ENCODE measurements at places on chromosomes 2 and 18.

- no peak for DNase-seq
Measured at GRCh38 chr2:169775765-169776164, 22.9 kb upstream of the SSB start.

DNA sequence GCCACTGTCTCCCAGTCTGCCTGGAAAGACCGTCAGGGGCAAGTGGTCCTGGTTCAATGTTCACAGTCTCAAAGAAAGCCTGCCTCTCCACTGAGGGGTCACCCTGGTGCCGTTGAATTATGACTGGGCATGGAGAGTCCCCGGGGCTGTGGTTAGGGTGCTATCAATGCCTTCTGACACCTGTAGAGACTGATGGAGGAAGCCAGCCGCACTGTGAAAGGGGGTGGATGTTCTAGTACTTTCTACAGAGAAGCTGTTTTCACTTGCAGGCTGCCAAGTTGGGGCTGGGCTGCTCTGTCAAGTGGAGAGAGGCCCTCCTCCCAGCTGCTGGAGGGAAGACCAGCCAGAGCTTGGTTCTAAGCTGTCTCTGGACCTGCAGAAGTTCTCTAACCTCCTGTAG, 80.5 kb downstream of the BCL2L11 start:
- no peak for DNase-seq

- no peak for DNase-seq
Measured at GRCh38 chr2:120678926-120679325, 56.7 kb upstream of the GLI2 start.

DNA sequence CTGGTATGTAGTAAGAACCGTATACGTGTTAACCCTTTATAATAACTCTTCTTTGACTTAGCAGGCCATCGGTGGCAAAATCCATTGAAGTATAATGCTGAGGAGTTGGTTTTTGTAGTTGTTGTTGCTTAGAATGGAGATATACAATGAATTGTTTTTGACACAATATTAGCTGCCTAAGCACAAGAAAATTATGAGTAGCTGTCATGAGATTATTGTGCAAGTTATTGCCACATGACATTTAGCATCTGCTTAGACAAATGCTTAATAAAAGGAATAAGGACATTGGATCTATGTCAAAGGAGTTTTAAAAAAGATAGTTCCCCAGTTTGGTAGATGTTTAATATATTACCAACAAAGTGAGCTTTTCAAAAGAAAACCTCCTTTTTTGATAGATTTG, 59.9 kb downstream of the ABCB11 start:
- DNase-seq = no peak

DNA sequence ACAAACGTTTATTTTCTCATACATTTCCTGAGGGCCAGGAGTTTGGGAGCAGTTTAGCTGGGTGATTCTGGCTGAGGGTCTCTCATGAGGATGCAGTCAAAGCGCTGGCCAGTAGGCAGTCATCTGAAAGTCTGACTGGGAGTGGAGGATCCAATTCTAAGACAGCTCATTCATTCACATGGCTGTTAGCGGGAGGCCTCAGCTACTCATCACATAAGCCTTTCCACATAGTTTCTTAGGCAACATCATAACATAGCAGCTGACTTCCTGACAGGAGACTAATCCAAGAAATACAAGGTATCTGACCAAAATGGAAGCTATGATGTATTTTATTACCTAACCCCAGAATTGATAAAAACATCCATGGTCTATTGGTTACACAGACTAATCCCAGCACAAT, 2.9 kb upstream of the MRPL44 start:
- DNase-seq = no peak

DNA sequence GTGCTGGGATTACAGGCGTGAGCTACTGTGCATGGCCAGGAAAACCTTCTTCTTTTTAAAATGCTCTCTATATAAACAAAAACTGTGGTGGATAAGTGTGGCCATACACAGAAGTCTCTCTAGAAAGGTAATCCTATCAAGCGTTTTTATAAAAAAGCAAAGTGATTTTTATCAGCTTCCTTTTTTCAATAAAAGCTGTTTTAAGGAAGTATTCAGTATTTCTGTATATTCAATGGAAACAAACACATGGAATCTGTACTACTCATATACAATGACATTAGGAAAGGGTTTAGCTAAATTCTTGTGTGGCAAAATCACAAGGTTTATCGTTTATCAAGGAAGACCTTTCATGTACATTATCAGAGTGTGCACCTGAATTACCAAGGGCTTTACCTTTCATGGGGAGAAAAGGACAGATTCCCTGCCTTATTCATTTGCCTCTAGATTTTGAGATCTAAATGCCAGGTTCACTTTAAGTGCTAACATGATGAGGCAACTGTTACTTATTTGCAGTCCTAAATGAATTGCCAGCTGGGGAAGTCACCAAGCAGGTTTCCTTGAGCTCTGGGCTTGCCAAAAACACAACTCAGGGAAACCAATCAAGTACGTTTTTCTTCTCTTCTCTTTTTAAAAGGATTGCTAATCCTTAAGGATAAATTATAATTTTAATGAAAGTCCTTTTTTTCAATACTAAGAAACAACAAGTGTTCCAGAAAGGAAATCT, 70.8 kb downstream of the RTN4 start:
- no peak for DNase-seq

- DNase-seq = no peak
Measured at GRCh38 chr18:56661360-56662062, 10.4 kb downstream of the WDR7 start.

GRCh38 chr18:71322201-71322600, 1033.4 kb downstream of the SOCS6 start:
- DNase-seq = no peak

DNA sequence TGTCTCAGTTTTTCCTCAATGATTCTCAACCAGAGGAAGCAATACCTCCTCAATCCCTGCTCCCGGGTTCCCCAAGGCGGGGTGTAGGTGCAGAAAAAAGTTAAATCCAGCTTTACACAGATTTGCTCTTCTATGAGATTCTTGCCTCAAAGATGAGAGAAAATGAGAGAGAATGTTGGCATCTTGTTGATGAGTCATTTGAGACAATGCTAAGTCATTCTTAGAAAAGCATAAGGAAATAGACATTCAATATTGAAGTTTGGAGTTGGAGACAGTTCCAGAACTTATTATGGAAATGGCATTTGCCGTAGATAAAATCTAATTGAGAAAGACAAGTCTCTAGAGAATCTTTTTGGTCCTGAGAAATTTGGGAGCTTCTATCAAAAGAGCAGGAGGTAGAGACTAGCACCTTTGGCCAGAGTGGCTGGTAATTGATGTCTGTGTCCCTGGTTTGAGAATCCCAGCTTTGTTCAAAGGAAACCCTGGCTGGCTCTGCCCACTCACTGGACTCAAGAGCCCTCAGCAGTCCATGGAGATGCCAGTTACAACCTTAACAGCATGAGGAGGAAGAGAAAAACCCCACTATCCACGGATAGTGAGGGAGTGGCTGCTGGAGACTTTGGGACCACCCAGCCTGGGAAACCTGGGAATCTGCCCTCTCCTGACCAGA, 181.2 kb downstream of the FAM124B start:
- no peak for DNase-seq

GRCh38 chr2:238326801-238327365, 6.6 kb downstream of the TRAF3IP1 start:
- DNase-seq = no peak

DNA sequence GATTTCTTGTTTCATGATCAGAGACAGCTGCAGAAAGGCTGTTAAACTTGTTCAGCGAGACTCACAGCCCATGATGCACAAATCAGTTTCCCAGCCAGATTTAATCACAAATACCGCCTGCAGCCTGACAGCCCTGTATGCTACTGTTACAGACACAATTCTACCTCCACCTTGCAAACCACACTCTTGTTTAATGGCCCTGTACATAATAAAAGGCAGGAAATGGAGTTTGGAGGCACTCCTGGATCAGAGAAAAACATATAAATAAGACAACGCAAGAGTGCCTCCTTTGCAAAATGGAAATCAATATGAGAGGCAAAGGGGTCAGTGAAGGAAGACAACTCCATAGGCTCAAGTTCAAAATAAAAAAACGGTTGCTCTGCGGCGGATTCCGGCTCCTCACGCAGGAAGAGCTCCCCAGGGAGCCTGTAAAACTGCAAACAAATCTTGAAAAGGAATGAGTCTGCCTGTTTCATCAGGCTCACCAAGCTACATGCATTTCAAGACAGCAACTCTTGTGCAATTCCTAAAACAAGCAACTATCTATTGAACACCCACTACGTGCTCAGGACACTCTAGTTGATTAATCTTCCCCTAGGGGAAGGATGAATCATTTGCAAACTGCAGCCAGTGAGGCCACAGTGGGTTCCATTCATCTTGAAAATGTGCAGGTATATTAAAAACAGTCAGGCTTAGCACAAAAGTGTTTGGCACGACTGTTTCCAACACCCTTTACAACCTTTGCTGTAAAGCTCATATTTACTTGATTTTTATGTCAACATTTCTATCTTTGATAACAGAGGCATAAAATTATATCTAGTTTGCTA, 37.5 kb downstream of the TBC1D8 start:
- DNase-seq = no peak

DNA sequence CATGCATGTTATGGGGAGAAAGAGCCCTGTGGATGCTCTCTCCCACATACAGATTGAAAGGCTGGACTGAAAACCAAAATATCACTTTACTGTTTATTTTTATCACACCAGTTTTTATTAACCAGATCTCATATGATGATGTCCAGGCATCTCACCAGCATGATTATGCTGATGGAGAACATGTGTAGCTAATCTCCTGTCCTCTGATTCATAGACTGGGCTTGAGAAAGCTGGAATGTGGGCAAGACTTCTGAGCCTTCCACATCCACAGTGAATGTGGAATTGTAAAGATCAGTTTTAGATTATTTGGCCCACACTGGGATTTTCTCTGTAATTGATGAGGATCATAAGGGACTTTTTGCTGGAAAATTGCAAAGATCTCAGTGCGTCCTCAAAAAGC, 137.9 kb downstream of the ICOS start:
- DNase-seq = no peak

DNA sequence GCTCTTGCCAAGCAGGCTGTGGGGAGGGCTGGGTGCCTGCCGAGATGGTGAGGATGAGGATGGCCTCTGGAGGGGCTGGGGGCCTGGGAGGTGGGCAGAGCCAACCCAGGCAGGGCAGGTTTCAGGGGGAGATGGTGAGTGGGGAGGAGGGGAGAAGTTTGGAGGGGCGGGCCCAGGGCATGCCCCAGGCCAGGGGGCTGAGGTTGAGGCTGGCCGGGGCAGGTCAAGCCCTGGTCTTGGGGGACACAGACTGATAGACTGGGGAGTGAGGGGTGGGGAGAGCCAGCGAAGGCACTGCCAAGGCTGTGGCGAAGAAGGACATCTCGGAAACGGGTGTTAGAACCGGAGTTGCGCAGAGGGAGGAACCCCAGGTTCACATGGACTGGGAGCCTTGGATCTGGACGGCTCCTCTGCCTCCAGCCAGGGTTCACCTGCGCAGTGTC, 12.6 kb downstream of the CAPN10 start:
- no peak for DNase-seq

DNA sequence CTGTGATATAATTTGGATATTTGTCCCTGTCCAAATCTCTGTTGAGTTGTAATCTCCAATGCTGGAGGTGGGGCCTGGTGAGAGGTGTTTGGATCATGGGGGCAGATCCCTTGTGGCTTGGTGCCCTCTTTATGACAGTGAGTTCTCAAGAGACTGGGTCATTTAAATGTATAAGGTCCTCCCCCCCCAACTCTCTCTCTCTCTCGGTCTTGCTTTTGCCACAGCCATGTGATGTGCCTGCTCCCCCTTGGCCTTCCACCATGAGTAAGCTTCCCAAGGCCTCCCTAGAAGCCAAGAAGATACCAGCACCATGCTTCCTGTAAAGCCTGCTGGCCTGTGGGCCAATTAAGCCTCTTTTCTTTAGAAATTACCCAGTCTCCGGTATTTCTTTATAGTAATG, 58.6 kb downstream of the FN1 start:
- no peak for DNase-seq

- DNase-seq = no peak
Measured at GRCh38 chr2:209845666-209846065, 74.0 kb downstream of the UNC80 start.

GRCh38 chr2:195741191-195741590, 84.2 kb downstream of the SLC39A10 start:
- DNase-seq = no peak

DNA sequence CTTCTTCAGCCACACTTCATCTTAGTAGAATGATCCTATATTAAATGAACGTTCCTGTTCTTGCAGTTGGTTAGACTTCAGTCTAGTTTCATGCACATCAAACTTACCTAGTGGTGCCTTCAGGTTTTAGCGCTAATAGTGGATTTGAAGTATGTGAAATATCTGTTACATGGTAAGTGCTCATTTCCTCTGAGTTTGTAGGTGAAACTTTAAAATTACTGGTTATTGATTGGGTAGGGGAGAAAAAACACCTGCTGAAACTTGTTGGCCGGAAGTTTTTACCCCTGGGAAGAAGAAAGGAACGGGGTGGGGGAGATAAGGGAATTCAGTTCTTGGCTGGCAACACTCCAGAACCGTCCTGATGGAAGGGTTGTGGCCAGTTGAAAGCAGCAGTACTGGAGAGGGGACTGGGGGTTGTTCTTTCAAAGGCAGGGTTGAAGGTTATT, 112.8 kb downstream of the SPTBN1 start:
- DNase-seq = no peak

DNA sequence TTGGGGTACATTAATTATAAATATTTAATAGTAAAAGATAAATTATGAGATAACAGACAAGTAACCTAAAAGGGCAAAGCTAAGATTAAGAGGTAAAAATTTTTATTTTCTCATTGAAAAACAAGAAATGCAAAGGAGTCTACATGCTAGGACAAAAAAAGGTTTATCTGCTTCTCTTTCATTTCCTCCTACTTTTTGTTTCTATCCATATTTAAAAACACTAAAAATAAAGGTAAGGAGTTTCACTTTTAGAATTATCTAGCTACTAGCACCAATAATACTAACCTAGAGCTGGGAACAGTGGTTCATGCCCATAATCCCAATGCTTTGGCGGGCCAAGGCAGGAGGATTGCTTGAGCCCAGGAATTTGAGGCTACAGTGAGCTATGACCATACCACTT, 1551.7 kb upstream of the SLC39A10 start:
- no peak for DNase-seq

GRCh38 chr2:45678791-45679348, 27.4 kb downstream of the PRKCE start:
- no peak for DNase-seq

GRCh38 chr2:88692187-88692586, 714 bp downstream of the RPIA start:
- DNase-seq = peak; percentile 5

GRCh38 chr2:150007815-150008430, 420.3 kb upstream of the MMADHC start:
- no peak for DNase-seq

DNA sequence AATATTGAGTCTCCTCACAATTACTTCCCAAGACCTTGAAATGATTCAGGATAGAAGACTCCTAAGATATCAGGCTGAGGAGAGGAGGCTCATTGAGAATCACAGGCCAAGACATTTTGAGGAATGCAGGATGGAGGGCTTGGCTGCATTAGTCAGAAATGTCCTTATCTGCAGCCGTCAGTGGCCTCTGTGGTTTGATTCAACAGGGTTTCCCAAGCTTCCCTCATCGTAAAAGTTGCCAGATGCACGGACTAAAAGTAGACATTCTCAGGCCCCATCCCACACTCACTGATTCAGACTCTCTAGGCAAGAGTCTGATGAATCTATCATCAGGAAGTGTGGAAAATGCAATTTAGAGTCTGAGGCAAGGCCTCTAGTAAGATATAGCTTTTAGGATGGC, 34.0 kb upstream of the TMEM178A start:
- DNase-seq = no peak

- DNase-seq = no peak
Measured at GRCh38 chr18:51355841-51356240, 158.4 kb upstream of the MEX3C start.

Measured in stimulated activated CD8-positive, alpha-beta memory T cell treated with anti-CD3 and anti-CD28 coated beads, Interleukin-15, amount 100 ng/mL, for 24 hours (primary cell).